NCI-H2029 (cell line): ENCODE measurements at places on chromosomes 6 and 20.
A peak's percentile ranks its signal among the peaks of the same experiment; 100 is the strongest.

DNA sequence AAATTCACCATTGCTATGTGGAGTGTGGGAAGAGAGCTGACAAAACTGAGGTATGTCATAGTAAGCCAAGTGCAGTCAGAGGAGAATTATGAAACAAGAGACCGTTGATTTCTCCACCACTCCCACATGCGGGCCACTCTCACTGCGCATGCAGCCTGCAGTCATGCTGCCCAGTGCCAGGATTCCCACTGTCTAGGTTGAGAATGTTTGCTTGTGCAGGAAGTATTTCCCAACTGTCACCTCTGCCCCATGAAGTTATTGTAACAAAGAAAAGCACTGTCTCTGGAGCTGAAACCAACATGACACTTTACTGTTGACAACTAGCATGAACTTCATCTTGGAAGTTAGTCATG, 18.7 kb upstream of the SFT2D1 start:
- DNase-seq = no peak

DNA sequence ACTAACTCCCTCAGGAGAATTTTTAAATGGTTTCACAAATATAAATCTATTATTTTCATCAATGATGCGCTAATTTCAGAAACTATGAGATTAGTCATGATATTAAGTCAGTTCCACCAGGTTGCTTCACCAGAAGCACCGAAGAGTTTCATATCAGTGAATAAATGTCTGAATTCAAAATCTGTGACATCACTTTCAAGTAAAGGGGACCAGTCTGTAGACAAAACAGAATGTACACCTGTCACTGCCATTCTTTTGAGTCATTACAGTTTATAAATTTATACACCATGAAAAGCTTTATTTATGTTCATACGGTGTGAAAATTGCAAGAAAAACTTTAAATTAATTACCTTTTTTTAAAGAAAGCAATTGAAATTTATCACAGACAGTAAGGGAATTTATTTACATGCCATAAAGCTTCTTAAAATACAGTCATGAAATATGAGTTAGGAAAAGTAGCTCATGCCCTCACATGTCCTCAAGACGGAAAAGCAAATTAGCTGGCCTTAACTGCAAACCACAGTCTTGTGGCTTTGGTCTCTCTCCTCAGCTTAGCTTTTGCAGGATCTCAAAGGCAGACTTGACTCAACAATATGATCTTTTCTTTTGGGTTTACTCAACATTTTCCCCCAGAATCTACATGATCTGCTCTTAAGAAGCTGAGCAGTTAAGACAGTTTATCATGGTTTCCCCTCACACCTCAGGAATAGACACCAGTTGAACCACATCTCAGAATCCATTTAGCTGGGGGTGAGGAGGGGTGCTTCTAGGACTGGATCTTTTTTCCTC, 177.7 kb upstream of the MCHR2 start:
- DNase-seq = no peak

DNA sequence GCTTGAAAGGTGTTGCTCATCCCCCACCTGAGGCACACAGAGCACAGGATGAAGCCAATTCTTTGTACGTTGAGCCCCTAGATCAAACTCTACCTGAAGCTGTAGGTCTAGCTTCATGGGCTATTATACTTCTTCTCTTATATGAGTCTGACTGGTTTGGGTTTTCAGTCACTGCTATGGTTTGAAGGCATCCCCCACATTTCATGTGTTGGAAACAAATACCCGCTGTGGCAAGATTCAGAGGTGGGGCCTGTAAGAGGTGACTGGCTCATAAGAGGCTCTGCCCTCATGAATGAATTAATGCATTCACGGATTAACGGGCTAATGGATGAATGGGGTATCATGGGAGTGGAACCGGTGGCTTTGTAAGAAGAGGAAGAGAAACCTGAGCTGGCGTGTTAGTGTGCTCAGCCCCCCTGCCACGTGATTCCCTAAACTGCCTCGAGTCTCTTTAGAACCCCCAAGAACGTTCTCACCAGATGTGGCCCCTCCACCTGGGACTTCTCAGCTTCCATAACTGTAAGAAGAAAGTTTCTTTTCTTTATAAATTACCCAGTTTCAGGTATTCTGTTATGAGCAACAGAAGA, 39.2 kb downstream of the PREX1 start:
- no peak for DNase-seq

DNA sequence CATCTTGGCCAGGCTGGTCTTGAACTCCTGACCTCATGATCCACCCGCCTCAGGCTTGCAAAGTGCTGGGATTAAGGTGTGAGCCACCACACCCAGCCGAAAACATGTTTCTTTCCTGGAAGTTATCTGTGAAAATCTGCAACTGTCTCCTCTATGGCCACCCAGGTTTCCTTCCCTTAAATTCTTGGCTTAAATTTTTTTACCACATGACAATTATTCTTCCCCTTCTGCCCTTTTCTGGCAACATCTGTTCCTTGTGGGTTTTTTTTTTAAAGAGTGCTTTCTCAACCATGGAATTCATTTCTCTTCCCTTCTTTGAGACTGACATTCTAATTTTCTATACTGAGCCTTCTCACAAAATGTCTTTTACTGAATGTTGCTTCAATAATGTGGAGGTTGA, 59.6 kb downstream of the DOK5 start:
- no peak for DNase-seq

GRCh38 chr6:151551223-151551857, 57.5 kb downstream of the CCDC170 start:
- DNase-seq = no peak

- DNase-seq = no peak
Measured at GRCh38 chr20:62662422-62662821, 20.1 kb downstream of the SLCO4A1 start.

- no peak for DNase-seq
Measured at GRCh38 chr6:39086711-39087110, 28.3 kb downstream of the SAYSD1 start.

GRCh38 chr6:14664621-14665315, 547.2 kb downstream of the CD83 start:
- no peak for DNase-seq

GRCh38 chr6:52550870-52551269, 26.0 kb downstream of the TRAM2 start:
- DNase-seq = no peak

- no peak for DNase-seq
Measured at GRCh38 chr6:53912661-53913060, 117.9 kb downstream of the LRRC1 start.

- no peak for DNase-seq
Measured at GRCh38 chr6:39231521-39232243, 2.4 kb upstream of the KCNK5 start.

DNA sequence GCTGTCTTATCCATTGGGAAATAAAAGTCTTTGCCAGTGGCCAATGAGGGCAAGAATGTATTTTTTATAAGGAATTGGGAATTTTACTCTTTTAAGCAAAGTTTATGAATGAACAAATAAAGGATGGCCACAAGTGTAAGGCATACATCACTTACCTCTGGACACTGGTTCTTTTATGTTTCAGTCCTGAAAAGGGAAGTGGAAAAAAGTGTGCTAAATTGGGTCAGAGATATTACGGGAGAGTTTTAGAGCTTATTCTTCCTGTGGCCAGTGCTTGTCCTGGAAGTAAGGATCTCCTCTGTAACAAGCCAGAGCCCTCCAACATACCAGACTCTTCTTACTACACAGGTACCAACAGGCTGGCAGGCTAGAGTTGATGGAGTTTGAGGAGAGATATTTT, 22.5 kb upstream of the RIPK1 start:
- no peak for DNase-seq

DNA sequence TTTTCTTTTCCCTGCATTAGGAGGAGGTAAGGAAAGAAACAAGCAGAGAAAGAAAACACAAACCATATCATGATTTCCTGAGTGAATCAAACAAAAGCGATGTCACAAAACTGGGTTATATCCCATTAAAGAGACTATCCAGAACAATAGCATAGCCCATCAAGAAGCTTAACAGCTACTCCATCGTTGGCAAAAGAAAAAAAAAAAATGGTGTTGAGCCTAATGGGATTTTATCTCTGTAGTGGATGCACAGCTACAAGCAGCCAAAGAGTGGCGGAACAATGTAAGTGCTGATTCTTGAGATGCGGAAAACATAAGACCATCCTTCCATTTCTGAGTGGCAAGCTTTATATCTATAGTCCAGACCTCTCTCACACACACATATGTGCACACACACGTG, 106.2 kb upstream of the NRSN1 start:
- DNase-seq = no peak

GRCh38 chr6:151807513-151808370, at the start of gene ESR1:
TSS of gene ESR1 (plus strand) at chr6:151807682. CDS start at chr6:151807913, 231 bp downstream.
- no peak for DNase-seq

DNA sequence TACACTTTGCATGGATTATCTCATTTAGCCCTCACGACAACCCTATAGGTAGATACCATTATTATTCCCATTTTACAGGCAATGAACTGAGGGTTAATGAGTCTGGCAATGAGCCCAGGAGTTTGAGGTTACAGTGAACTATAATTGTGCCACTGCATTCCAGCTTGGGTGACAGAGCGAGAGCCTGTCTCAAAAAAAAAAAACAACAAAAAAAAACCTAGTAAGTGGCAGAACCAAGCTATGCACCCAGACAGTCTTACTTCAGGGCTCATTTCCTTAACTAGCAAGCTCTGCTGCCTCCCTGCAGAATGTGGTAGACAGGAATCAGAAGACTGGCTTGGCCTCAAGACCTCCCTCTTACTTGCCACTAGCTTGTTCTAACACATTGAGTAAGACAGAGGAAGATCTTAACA, 71.9 kb upstream of the RREB1 start:
- peak; percentile 35 for DNase-seq

DNA sequence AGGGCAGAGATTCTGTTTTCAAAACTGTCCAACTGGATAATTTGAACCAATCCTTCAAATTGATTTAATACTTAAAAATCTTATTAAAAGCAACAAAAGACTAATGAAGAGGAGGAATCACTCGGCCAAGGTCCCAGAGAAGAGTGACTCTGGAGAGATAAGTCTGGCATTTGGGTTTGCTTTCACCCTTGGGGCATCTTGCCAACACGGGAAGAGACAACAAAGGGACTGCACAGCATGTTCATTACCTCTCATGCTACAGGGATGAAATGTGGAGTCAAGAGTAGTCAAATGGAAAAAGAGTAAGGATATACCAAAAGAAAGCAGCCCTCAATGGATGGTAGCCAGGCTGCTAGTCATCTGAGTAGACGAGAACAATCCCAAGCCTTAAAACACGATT, 68.2 kb downstream of the KHDRBS2 start:
- no peak for DNase-seq

DNA sequence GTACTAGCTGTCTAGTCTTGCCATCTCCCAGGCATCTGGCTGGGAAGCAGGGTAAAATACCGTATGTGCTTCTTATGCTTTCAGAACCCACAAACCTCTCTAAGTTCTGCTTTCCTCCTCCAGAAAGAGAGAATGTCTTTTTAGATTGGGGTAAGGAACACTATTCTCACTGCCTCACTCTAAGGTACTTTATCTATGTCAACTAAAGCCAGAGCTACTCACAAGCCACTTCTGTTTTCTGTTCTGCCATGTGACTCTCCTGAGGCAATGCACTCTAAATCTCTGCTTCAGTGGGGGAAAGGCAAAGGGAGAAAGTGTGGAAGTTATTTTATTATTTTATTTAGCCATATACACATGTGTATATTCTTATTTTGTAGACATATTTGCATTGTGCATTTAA, 15.6 kb downstream of the MEP1A start:
- no peak for DNase-seq

- DNase-seq = no peak
Measured at GRCh38 chr6:123520217-123520616, 116.5 kb downstream of the TRDN start.

DNA sequence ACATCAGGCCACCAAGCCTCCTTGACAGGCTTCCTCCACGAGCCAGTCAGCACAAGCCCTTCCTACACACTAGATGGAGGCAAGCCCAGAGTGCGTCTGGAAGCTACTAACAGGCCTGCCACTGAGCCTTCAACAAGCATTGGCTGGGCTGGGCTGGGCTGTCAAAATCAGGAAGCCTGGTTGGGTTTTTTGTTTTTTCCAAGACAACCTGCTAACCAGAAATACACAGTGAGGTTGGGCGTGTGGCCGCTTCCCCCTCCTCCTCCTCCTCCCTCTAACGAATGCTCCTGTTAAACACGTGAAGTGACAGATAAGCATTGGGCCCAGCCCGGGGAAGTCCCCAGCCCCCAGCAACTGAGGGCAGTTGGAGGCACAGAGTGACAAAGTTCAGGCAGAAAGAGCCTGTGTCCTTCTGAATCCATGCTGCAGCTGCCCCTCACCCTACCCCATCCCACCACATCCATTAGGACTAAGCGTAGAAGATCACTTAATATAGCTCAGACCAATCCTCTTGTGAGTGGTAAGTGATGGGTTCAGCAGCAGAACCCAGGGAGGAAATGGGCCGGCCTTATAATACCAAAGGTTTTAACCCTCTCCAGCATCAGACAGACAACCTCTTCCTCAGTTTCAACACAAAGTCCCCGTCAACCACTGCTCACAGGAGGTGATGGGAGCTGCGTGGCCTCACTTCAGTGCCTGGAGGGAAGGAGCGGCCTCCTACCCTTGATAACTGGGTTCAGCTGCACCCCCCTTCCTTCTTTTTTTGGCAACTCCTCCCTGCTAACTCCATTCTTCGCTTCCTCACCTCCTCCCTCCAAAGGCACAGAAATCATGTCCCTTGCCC, 1.1 kb downstream of the NFATC2 start:
- DNase-seq = peak; percentile 86

- no peak for DNase-seq
Measured at GRCh38 chr20:59342023-59342957, 41.9 kb downstream of the EDN3 start.

DNA sequence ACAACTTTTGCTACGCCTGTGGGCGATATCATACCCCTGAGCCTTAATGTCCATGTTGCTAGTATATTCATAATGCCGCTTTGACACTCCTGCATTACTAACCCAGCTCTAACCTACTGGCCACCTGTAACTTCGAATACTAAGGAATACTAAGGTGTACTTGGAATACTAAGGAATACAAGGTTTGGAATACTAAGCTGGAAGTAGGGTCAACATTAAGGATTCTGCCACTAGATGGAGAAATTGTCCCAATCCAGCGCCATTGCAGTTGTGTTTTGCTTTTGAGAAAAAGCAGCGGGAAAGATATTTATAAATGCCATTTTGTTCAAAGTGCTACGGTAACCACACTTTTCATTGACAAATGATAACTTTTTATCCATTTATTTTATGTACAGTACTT, 10.7 kb downstream of the TBXT start:
- DNase-seq = no peak

DNA sequence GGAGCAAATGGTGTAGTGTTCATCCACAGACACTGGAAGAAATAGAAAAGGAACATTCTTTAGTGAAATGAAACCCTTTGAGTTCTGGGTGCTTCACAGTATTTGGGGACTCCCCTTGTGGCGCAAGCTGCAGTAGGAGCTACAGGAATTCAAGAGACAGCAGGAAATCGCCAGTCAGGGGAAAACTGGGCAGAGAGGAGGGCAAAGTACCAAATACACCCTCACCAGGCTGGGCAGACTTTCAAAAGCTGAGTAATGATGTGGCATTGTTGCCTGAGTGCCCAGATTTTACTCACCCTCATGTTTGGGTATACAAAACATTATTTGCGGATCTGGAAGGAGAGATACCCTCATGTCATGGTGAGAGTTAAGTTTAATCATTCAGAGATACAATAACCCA, 97.9 kb downstream of the SOD2 start:
- DNase-seq = no peak
